ENCODE measurements at places on chromosomes 5 and 9.

GRCh38 chr5:172548311-172548731 is 92.7 kb upstream of the NEURL1B start:
- no peak for DNase-seq

GRCh38 chr9:86069206-86069869 is 30.0 kb downstream of the GOLM1 start:
- no peak for DNase-seq

DNA sequence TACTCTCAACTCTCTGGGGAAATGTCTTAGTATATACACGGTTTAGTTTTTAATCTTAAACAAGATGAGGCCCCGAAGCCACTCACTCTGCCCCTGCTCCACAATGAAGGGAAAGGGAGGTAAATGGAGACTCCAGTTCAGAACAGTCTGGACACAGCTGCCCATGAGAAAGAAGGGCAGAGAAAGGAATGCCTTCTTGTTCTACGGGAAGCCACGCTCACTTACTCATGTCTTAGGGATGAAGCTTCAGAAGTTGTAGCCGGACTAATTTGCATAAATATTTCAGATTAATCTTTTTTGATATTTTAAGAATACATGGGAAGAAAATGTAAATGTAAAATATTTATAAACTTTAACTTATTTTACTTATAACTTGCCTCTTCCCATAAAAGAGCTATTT is 94.0 kb downstream of the COL23A1 start:
- DNase-seq: peak; percentile 9

GRCh38 chr5:160978944-160979343 is 126.9 kb upstream of the ATP10B start:
- DNase-seq: no peak

DNA sequence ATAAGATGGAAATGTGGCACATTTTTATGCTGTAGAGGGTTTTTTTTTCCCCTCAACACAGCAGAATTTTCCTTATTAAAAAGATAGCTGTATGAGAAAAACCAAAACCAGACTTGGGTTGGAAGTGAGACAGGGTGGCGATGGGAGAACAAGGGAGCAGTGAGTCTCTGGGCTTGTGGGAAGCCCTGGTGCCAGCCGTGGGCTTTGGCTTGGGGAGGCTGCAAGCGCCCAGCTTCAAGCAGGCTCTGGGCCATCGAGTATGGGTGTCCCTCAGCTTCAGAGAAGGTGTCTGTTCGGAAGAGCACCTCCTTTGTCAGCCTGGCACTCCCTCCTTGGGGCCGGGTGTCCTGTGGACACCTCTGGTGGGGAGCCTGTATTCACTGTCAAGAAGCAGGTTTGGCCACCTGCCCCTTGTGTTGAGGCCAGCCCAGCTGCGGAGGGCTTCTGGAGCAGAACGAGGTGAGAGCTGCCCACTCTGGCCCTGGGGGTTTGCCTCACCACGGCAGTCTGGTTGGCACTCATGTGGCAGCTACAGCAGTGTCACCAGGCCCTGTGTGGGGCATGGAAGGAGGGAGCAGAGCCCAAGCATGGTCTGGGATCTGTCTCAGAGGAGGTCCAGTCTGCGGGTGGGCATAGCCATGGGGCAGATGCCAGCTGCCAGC is 37.6 kb upstream of the ANGPTL2 start:
- DNase-seq: no peak

GRCh38 chr5:127031147-127031862 is 947 bp upstream of the MARCHF3 start:
- peak; percentile 39 for DNase-seq

- peak; percentile 63 for DNase-seq
Measured at GRCh38 chr9:93003552-93004407, 54.7 kb upstream of the SUSD3 start.

- no peak for DNase-seq
Measured at GRCh38 chr5:87136096-87136495, 131.6 kb upstream of the RASA1 start.

- no peak for DNase-seq
Measured at GRCh38 chr5:68891718-68892117, 202.1 kb upstream of the SLC30A5 start.

- no peak for DNase-seq
Measured at GRCh38 chr9:107905308-107906020, 415.9 kb upstream of the KLF4 start.

DNA sequence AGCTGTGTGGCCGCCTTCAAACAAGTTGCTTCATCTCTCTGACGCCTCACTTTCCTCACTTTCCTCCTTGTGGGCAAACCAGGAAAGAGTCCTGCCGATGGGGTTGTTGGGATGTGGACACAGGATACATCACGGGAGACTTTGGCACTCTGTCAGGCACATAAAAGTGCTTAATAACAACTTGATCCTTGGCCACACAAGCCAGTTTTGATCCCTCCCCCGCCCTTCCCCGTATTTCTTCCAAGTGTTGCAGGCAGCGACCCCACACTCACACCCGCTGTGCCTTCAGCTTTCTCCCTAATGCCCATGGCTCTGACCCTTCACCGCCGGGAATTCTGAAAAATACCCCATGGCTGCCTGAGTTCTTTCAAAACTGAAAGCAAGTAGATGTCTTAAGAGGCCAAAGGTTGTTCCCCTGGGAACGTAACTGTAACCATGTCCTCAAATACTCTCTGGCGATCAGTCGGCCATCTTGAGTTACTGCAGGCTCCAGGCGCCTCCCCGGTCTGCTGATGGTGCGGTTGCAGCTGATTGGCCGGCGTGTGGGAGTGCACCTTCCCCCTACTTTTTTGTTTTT is 59.8 kb downstream of the ARHGEF37 start:
- no peak for DNase-seq

DNA sequence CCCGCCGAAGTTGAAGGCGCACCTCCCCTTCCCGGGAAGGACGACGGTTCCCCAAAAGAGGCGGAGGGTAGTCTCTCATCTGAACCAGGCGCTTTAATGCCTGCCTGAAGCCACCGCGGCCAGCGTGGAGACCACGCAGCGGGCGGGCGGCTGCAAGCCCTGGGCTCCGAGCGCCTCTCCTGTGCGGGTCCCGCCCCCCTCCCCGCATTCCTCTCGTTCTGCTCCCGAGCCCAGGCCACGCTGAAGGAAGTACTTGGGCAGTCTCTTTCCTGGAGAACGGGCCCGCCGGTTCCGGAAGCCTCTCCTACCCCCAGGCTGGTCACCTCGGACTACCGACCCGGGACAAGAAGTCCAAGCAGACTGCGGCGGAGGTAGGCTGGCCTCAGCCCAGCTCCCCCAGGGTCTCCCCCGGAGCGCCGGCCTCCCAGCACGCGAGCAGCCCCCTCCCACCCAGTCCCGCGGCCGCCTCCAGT is 571 bp downstream of the PPIC start:
- peak; percentile 64 for DNase-seq

DNA sequence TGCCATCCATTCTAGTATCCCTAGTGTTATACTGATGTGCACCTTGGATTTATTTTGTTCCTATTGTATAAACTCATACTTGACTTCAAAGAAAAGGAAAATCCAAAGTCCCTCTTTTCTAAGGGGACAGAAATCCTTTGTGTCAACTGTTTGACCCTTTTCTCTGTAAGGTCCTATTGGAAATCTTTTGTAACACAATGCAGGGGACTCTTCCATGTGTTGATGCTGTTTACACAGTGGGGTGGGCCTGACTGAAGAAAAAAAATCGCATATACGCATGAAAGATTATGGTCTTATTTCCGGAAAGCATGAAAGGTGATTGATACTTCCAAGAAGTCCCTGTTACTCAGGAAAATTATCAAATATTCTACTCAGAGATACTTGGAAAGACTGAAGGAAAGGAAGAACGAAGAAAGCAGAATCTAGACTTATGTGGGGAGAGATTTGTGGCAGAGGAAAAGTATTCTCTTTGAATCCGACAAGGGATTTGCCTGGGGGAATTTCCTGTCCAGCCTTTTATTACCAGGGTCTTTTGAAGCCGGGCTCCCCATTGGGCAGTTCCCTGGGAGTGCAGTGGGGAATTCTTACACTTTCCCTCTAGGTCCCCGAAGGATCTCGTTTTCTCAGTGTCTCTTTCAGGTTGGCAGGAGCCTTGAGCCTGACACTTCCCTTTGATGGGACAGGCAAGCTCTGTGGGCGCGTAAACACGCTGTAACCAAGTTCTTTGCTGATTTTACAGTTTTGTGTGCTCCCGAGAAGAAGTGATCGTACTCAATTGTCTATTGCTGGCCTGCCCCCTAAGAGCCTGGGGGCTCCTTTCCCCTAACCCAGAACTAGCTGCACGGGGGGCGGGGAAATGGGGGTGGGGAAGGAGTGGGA is 779 bp upstream of the VCAN start:
- peak; percentile 3 for DNase-seq

- DNase-seq: peak; percentile 53
Measured at GRCh38 chr5:98424681-98425450, 348.6 kb upstream of the RGMB start.

DNA sequence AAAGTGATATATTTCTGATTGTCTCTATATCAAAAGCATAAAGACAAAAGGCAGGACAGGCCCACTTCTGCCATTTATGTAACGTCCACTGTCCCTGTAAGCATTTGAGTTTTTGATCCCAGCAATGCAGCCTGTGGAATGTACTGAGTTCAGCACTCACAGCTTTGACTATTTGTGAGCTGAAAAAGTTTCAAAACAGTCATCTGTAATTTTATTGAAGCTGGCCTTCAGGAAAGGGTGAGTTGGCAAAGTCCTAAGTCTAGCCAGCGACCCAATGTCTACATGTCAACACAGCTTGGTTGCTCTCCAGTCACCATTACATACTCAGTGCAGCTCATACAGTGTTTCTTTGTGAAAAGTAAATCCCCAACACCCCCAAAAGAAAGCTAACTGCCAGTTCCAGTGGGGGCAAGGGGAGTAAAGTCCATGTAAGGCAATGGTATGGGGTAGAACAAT is 9.7 kb downstream of the LIFR start:
- no peak for DNase-seq

DNA sequence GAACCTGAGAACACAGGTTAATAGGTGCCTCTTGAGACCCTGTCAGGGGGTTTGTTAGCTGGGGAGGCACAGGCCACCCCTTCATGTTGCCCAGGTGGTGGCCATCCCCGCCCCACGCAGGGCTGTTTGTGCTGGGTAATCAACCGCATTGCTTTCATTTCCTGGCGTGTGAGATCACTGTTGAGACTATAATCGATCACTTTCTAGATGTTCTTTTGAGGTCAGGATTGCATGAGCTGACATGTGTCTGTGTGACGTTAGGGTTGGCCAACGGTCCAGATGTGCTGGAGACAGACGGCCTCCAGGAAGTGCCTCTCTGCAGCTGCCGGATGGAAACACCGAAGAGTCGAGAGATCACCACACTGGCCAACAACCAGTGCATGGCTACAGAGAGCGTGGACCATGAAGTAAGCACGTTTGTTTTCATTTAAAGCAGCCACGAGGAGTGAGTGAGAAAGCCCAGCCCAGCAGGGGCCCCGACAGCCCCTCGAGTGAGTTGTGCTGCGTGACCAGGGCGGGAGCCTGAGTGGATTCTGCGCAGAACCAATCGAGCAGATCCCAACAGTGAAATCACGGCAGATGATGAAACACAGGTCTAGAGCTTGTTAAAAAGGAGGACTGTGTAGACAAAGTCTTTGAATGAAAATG is 115.0 kb upstream of the CACNA1B start:
- no peak for DNase-seq

- no peak for DNase-seq
Measured at GRCh38 chr5:175535796-175536195, 57.4 kb downstream of the SFXN1 start.

DNA sequence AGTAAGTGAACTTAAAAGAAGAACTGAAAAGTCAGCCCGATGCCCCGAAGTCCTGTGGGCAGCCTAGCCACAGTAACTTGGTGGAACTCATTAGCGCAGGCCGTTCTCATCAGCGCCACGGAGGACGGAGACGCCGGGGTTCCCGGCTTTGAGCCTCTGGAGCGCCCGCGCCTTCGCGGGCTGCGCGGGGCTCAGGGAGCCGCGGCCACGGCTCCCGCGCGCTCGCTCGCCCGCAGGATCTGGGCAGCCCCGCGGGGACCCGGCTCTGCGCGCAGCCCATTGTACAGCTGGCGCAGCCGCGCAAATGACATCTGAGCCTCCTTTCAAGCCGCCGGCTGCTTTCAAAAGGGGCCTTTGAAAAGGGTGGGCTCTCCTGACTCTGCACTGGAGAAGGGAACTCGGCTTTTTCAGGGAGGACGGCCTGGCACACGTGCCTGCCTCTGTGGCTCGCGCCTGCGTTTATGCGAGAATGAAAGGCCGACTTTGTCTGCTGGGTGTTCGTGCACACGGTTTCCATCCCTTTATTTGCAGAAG is 40.7 kb downstream of the TLR4 start:
- DNase-seq: no peak

Data from ELR (cell line).